ENCODE measurements at places on chromosomes 12 and 14.

- DNase-seq, result no peak
Measured at GRCh38 chr12:64685050-64685449, 74.2 kb downstream of the GNS start.

DNA sequence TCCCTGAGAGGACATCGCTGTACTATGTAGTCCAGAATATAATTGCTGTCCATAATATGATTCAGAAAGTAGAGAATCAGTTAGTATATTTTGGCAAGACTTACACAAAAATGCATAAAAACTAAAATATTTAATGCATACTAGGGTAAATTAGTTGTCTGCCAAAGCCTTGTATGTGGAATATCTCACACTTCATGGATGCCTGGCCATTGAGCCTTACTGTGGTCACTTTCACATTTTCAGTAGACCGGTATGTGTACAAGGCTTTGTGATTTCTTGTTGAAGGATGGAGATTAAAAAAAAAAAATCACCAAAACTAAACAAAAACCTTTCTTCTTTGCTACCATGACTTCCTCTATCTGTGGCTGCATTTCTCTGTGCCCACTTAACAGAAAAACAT is 197.3 kb upstream of the DDHD1 start:
- DNase-seq, result no peak

GRCh38 chr12:103840876-103841689 is at the start of gene NT5DC3:
Gene NT5DC3, minus strand, starts transcription at chr12:103841234. Its CDS starts 78 bp downstream, at chr12:103841156.
- peak; percentile 64 for DNase-seq

- no peak for DNase-seq
Measured at GRCh38 chr12:89225401-89225800, 126.9 kb downstream of the DUSP6 start.

DNA sequence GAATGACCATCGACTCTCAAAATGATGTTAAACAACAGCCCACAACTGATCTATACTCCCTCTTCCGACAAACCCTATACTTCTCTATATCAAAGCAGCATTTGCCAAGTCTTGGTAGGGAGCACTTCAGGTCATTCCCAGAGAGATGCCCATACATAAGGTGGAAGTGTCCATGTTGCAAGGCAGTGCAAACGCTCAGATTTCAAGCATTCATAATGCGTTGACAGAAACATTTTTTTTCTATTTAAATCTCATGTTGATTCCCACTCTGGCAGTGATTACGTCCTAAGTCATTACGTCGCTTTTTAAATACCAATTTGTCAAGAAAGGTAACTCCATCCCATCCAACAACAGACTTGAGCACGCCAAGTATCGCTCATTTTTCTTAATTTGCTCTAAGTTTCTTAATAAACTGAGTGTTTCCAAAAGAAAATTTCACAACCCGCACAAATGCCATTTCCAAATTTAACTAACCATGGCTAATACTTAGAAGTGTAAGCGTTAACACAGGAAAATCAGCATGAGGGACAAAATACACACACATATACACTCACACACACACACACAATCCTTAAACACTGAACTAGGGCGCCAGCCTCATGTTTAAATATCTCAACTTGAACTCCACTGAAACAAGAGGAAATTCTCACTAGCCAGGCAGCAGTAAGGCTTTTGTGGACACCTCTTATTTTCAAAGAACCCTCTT is 1.1 kb downstream of the GXYLT1 start:
- no peak for DNase-seq

DNA sequence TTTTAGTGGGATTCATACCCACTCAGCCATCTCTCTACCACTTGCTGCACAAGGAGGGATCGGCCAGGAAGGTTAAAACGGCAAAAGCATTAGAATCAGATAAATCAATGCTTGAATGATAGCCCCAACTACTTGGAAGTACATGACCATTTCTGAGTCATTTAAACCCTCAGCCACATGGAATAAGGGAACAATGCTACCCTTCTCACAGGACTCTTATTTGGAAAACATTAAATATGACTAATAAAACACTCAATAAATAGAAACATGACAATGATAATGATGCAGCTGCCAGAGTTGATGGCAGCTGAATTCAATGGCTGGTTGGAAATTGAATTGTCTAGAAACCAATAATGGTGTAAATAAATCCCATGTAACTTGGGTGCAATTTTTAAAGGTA is 165.4 kb downstream of the FLRT2 start:
- no peak for DNase-seq

GRCh38 chr14:28765831-28766468 is 637 bp upstream of the FOXG1 start:
- no peak for DNase-seq

- no peak for DNase-seq
Measured at GRCh38 chr12:25698772-25699171, 145.7 kb upstream of the LMNTD1 start.

GRCh38 chr12:57455374-57456144 is 452 bp downstream of the INHBE start:
- DNase-seq, result no peak

- no peak for DNase-seq
Measured at GRCh38 chr14:74949859-74950573, 5.4 kb downstream of the PGF start.

DNA sequence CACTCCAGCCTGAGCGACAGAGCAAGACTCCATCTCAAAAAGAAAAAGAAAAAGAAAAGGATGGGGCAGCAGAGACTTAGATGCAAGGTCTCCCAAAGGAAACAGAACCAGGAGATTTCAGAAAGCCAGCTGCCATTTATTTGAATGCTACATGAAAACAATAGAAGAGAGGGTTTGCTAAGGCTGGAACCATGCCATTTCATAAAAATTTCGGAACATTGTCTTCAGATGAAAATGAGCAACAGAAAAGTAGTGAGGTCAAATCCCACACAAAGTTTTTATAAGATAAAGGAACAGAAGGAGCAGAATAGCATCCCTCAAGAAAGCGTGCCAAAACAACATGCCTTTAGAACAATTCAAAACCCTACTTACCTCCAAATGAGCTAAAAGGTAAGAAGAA is 175.3 kb downstream of the ETV6 start:
- no peak for DNase-seq

DNA sequence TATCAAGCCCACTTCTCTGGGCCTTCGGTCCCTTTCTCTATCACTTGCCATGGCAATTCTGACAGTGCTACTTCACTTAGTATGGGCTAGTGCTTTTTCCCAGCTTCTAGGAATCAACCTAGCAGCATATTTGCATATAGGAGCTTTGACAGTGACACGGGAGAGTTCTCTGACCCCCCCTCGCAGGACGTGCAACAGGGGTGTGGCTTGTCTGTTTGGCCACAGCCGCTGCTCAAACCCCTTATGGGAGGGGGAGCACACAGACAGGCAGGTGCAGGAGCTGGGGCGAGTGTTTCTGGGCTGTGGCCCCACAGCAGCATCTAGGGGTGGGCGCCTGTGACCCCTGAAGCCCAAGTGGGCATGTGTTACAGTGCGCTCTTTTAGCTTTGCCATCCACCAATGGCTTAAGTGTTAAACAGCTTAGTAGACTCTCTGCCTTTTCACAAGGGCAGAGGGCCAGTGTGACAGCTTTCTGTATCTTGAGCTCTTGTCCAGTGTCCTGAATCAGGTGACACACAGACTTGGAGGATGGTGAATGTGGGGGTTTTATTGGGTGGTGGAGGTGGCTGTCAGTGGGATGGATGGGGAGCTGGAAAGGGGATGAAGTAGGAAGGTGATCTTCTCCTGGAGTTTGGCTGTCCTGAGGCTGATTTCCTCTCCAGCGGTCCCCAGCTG is 229.3 kb downstream of the PCNX1 start:
- no peak for DNase-seq

GRCh38 chr14:90587918-90588317 is 191.1 kb downstream of the CALM1 start:
- no peak for DNase-seq

- no peak for DNase-seq
Measured at GRCh38 chr12:32146074-32146873, 39.6 kb downstream of the BICD1 start.

DNA sequence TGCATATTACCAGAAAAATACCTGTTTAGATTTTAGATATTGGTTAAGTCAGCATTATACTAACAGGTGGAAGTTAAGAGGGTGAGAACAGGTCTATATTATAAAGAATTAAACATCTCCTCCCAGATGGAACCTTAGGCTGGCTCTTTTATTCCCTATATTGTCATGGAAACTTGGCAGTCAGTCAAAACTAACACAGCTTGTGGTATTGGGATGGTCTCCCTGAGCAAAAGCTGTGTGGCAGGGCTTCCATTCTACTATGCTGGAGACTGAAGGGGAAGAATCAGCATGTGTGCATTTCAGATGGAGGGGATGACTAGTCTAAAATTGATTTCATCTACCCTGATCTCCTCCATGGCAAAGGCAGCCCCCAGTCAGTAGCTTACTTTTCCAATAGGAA is 66.7 kb downstream of the SMOC1 start:
- DNase-seq, result no peak

GRCh38 chr12:62522984-62523383 is 56.4 kb downstream of the MON2 start:
- no peak for DNase-seq

DNA sequence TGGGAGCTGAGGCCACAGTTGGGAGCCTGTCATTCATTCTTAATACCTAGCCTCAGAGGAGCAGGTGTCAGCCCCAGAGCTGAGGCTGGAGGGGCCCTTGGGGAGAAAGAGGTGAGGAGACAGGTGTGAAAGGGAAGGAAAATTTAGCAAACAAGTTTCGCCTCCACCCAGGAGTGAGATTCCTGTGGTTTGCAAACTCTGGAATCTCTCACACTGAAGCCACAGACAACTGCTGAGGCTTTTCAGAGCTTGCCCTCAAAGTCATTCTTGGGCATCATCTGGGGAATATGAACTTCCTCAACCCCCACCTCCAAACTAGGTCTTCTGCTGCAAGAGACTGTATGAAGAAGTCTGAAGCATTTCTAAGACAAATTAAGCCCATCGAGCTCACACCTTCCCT is 589.5 kb upstream of the TBX3 start:
- DNase-seq, result no peak

DNA sequence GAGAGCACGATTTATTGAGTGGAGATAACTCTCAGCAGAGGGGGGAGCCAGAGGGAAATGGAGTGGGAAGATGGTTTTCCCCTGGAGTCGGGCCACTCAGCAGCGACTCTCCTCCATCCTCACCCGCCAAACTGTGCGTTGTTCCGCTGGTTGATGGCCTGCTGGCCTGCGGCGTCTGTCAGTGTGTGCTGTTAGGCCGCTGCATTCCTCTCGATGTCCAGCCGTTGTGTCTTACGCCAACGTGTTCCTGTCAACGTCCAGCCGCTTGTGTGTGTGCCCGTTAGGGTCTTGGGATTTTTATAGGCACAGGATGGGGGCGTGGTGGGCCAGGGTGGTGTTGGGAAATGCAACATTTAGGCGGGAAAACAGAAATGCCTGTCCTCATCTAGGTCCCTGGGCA is 69.2 kb downstream of the PTPRQ start:
- DNase-seq, result no peak

All from 8988T (cell line).